ENCODE measurements at places on chromosomes 4 and X.

DNA sequence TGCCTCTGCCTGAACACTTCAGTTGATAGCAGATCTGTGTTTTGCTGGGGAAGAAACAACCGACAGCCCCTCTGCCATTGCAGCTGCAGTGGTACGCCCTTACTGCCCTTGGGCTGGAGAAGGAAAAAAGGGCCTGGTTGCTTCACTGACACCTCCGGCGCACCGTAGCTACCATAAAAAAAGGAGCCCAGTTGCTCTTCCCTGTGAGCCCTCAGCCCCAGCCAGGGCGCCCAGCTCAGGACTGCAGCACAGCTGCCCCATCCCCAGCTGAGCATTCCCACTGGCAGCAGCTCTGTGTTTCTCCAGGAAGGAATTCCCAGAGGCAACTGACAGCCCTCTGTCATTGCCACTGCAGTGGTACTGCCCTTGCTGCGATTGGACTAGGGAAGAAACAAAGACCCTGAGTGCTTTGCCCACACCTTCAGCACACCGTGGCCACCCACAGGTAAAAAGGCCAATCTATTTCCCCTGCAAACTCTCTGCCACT, 142.7 kb downstream of the DKK2 start:
- no peak for DNase-seq

- DNase-seq, result no peak
Measured at GRCh38 chrX:151825007-151825406, 87.7 kb upstream of the MAGEA4 start.

- no peak for DNase-seq
Measured at GRCh38 chr4:136121426-136121825, 1410.9 kb downstream of the PCDH18 start.

GRCh38 chr4:37389967-37390580, 145.5 kb downstream of the NWD2 start:
- DNase-seq, result no peak

GRCh38 chrX:12868747-12869146, 1.9 kb downstream of the TLR7 start:
- no peak for DNase-seq

- no peak for DNase-seq
Measured at GRCh38 chr4:32440391-32440790, 1720.2 kb downstream of the PCDH7 start.

DNA sequence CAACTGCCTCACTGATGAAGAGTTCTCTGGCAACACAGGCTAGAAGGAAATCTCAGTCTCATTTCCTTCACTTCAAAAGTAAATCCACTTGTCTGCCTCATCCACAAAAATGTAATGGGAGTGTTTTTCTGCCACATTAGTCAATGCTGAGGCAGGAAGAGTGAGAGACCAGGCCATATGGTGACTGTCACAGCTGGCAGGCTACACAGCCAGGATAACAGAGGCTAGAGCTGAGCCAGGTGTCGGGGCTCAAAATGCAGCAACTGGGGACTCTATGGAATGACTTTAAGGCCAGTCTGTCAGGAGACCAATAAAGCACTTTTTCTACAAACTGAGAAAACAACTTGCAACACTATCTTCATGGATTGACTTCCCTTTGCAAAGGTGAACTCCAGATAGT, 204.2 kb downstream of the GPC3 start:
- DNase-seq, result no peak

GRCh38 chr4:172666711-172667368, 501.8 kb upstream of the GALNT7 start:
- DNase-seq, result no peak

DNA sequence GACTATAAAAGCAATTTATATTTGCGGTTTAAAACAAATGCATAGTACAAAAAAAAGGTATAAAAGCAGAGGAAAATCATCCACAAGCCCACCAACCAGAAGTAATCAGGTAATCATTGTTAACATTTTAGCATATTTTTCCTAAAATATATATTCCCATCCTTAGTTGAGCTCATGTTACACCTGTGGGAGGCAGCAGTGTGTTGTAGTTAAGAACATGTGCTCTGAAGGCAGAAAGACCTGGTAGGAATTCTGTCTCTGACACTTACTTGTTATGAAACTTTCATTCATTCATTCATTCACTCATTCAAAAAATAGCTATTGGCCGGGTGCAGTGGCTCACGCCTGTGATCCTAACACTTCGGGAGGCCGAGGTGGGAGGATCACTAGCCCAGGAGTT, 15.4 kb upstream of the CDKL5 start:
- DNase-seq, result no peak

GRCh38 chrX:17584248-17584681, 153.0 kb upstream of the SCML1 start:
- no peak for DNase-seq

DNA sequence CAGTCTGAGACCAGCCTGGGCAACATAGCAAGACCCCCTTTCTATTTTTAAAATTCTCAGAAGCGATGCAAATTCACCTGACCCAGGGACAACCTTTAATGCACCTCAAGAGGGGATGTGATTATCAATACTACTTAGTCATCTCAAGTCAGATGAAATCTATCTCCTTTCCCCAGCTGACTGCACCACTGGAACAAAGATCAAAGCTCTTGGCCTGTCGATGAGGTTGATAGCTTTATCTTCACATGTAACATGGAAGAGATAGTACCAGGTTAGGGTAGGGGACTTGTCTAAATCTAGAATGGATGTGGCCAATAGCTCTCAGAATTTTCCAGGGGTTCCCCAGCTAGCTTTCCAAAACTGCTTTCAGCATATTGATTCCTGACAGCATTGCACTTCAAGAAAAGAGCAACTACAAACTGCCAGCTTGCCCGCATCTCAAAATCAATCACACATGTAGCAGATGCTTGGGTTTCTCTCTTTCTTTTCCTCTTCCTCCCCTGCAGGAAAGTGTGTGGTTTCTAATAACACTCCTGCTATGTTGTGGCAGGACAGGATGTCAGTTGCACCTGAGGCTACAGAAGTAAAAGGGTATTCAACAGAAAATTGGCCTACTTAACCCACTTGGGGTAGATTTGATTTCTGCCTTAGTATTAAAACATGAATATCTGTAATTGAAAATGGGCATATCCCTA, 12.2 kb upstream of the TMEM164 start:
- no peak for DNase-seq

GRCh38 chr4:37754410-37755185, 68.4 kb upstream of the RELL1 start:
- DNase-seq, result no peak

DNA sequence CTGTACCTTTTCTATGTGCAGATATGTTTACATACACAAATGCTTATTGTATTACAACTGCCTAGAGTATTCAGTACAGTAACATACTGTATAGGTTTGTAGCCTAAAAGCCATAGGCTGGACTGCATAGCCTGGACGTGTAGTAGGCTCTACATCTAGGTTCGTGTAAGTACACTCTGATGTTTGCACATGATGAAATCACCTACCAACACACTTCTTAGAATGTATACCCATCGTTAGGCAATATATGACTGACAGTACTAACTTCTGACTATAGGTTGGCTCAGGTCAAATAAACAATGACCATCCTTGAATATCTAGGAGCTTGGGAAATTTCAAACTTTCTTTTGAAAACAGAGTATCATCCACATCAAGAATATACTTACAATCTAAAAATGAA, 139.0 kb downstream of the CORIN start:
- DNase-seq, result no peak

DNA sequence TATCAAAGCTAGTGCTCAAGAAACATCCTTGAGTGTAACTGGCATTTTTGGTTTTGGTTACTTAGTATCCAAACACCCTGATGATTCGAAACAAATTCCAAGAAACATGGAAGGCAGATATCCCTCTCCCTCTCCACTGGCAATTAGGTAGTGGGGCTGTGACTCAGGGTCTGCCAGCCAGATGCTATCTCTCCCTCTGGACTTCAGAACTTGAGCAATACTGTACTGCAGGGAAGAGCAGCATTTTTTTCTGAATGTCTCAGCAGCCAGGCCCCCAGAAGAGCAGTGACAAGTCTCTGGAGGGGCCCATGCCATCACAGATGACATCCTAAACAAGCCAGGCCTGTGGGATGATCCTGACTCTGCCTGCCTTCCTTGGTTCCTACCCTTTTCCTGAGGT, 37.3 kb upstream of the BCORL1 start:
- no peak for DNase-seq

GRCh38 chr4:11743976-11744375, 315.3 kb upstream of the HS3ST1 start:
- DNase-seq, result no peak

DNA sequence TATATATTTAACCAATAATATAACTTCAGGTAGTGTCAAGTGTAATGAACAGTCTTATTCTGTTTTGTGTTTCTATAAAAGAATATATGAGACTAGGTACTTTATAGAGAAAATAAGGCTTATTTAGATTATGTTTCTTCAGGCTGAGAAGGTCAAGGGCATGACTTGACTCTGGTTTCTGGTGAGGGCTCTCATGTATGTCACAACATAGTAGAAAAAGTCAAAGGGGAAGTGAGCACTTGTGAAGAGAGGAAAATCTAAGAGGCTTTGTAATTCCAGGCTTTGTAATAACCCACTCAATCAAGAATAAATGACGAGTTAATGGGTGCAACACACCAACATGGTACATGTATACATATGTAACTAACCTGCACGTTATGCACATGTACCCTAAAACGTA, 27.6 kb downstream of the PRR32 start:
- DNase-seq, result no peak

DNA sequence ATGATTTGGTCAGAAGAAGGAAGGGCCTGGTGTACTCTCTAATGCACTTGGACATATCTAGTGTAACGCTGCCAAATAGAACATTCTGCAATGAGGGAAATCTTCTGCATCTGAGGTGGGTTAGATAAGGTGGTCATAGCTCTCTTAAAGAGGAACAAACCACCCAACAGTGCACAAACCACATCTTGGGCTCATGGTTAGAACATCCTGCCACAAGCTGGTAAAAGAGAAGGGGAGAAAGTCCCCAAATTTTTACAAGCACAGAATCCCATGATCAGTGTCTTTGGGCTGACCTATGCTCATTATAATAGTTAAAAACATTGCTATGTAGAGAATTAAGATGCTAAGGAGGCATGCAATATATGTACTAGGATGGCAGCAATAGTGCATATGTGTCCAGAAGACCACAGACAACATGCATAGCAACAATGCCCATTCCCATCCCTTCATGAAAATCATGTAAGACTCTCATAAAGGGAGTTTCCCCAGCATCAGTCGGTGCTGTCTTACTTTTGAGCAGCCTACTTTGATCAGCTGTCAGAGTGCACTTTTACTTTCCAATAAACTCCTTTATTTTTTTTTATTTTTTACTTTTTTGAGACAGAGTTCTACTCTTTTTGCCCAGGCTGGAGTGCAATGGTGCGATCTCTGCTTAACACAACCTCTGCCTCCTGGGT, 99.7 kb upstream of the SLC7A11 start:
- no peak for DNase-seq

DNA sequence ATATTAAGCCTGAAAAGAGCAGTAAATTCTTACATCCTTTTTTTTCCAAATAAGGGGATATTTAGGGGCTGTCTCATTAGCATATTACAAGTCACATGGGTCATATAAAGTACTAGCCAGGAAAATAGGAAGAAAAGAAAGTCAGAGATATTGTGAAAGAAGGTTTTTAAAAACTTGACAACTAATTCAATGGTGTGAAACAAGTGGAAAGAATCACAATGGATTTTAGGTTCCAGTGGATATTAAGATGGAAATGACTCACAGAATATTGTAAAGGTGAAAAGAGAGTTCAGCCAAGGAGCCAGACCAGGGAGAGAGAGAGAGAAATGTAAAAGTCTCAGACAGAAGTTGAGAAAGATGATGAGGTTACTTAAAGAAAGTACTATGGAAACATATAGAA, 297.2 kb downstream of the IQCM start:
- no peak for DNase-seq

GRCh38 chrX:115147220-115147619, 42.0 kb upstream of the RBMXL3 start:
- DNase-seq, result no peak

DNA sequence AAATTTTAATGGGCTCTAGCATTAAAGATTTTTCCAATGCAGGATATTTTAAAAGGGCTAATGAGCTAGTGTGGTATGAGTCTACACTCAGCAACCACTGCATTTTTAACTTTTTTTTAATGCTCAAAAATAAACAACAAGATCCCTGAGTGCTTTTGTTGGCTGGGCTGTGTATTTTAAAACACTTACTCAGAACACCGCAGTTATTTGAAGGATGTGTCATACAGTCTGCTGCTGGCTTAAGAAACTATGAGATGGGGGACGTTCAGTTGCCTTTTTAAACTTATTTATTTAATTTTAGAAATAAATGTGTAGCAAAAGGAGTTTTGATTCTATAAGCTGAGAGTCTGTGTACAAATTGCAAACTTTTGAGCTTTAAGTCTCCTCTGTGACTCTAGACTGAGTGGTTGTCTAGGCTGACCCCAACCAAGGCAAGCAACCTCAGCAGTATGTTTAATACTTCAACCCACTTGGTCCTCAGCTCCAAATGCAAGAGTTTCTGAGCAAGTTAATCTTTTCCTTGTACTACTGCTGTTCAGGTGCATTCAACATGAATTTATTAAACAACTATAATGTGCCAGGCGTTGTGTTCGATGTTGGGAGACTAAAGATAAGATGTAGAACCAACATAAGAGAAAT, 278.6 kb upstream of the DIPK2B start:
- DNase-seq, result peak; percentile 88

DNA sequence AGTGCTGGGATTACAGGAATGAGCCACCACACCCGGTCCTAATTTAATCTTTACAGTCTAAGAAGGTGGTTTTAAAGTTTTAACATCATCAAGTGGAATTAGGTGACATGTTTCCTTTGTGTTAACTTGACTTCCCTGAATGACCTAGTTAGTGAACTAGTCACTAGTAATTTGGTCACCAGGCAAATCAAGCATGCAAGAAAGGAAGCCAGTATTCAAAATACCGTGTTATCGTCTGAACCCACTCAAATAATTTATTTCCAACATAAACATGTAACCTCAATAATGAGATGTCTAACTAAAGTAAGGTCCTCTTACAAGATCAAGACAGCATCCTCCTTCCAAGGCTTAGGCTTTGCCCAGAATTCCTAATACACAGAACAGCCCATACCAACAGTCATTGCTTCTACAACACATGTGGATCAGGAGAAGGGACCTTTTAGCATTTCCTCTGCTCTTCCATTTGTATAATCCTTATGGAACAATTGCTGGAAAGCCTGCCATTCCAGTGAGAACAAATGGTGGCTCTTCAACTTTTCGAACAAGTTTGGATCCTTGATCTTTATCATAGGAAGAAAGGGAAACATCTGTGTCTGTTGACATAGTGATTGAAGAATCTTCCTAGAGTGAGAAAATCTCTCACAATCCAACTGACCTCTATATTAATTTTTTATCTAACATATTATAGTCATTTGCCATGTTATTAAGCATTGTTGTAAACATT, 97.2 kb downstream of the ANXA3 start:
- no peak for DNase-seq

DNA sequence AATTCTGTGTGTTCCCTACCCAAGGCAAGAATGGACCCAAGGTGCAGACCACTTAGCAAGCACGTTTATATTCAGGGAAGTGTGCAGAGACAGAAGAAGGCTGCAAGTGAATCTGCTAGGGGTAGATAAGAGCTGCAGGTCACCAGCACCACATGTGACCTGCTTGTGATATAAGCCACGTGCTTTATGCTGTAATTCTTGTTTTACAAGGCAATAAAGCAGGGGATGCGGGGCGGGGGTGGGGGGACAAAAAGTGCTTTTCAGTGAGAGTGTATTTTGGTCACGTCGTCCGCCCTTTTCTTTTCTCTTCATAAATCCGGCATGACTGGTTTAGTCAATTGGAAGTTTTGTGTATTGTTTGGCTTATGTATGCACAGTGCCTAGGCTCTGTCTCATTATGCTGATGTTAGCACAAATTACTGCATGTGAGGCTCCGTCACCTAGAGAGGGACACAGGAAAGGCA, 192.7 kb downstream of the RBMX2 start:
- no peak for DNase-seq

- no peak for DNase-seq
Measured at GRCh38 chrX:37912304-37912703, 64.9 kb upstream of the DYNLT3 start.

Measured in GM04503 (cell line).